Neuronal stem cell (in vitro differentiated cells): ENCODE measurements at places on chromosomes 2 and 18.

GRCh38 chr2:126241411-126241810 lies 414.5 kb upstream of the GYPC start:
- H3K36me3 ChIP-seq: no peaks in the 10 kb centered on the region
- no peak overlapping the region for H3K4me3 ChIP-seq
- no peaks in the 10 kb centered on the region for H3K4me1 ChIP-seq
- H3K27ac ChIP-seq: no peak overlapping the region

GRCh38 chr2:109171444-109172334 lies 42.7 kb downstream of the SH3RF3 start:
- no peak for DNase-seq
- no peaks in the 10 kb centered on the region for H3K27me3 ChIP-seq
- H3K4me1 ChIP-seq: peaks cover 3% of the 10 kb centered on the region

- H3K4me1 ChIP-seq: peaks cover 12% of the 10 kb centered on the region
- no peaks in the 10 kb centered on the region for H3K27me3 ChIP-seq
- H3K36me3 ChIP-seq: no peaks in the 10 kb centered on the region
- no peak overlapping the region for H3K27ac ChIP-seq
Measured at GRCh38 chr2:217361483-217361880, 501.6 kb upstream of the TNP1 start.

GRCh38 chr2:222108957-222109585 lies 189.7 kb downstream of the PAX3 start:
- no peaks in the 10 kb centered on the region for H3K27me3 ChIP-seq
- no peak for DNase-seq
- no peaks in the 10 kb centered on the region for H3K36me3 ChIP-seq
- no peak overlapping the region for H3K4me3 ChIP-seq

DNA sequence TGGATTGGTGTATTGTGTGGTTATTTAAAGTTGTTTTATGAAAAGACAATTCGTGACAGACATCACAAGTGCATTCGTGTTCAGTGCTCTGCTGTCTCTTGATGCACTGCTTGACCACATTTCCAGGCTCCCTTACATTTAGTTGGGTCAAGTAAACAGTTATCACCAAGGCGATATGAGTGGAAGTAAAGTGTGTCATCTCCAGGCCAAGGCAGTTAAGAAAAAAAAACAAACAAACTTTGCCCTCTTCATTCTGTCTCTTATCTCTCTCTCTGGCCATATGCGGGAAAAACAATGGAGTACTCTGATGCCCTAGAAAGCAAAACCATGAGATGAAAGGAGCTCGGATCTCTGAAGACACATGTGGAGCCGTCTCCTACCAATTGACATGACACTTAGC lies 131.1 kb downstream of the DSEL start:
- H3K4me1 ChIP-seq: no peaks in the 10 kb centered on the region
- H3K36me3 ChIP-seq: no peaks in the 10 kb centered on the region
- H3K27ac ChIP-seq: no peak overlapping the region
- H3K4me3 ChIP-seq: no peak overlapping the region

DNA sequence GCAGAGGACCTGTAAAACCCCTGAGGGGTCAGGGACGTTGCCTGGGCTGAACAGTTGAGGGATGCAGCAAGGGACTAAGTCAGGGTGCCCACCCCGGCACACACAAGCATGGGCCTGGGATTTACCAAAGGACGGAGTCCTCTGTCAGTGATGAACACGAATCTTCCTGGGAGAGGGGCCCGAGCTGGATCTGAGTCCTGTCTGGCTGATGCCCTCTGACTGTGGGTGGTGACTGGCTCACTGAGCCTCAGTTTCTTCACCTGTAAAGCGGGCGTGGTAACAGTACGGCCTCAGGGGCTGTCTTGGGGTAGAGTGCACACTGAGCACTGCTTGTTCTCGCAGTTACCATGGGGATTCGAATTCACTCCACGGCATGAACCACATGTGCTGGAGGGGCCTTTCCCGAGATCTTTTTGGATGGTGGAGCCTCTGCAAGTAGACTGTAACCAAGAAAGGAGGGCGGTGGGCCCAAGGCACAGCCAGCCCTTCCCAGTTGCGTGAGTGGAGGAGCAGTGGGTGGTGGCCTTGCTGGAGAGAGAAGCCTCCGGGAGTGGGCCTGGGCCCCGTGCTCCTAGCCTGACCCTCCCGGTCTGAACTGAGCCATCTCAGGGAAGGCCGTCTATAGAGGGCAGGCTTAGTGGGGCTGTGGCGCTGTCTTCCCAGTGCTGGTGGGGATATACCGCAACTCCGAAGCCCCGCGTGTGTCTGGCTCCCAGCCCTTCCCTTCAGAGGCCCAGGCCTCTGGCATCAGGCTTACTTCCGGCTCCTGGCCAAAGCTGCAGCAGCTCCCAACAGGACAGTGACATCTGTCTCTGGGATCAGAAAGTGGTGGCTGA lies 130.8 kb upstream of the HS6ST1 start:
- no peaks in the 10 kb centered on the region for H3K27me3 ChIP-seq
- H3K27ac ChIP-seq: no peak overlapping the region
- no peak for DNase-seq
